ENCODE measurements at places on chromosomes 7 and 10.
A peak's percentile ranks its signal among the peaks of the same experiment; 100 is the strongest.

GRCh38 chr10:103265717-103266329, 11.1 kb upstream of the INA start:
- H3K27me3 ChIP-seq: peaks cover 41% of the 10 kb centered on the region
- DNase-seq: peak; percentile 50
- no peak overlapping the region for H3K4me3 ChIP-seq
- H3K4me1 ChIP-seq: no peaks in the 10 kb centered on the region
- H3K36me3 ChIP-seq: no peaks in the 10 kb centered on the region

- H3K36me3 ChIP-seq: no peaks in the 10 kb centered on the region
- H3K27me3 ChIP-seq: no peaks in the 10 kb centered on the region
- DNase-seq: no peak
- no peak overlapping the region for H3K27ac ChIP-seq
- no peak overlapping the region for H3K4me3 ChIP-seq
- H3K4me1 ChIP-seq: no peaks in the 10 kb centered on the region
Measured at GRCh38 chr10:124569623-124570470, 108.2 kb downstream of the LHPP start.

DNA sequence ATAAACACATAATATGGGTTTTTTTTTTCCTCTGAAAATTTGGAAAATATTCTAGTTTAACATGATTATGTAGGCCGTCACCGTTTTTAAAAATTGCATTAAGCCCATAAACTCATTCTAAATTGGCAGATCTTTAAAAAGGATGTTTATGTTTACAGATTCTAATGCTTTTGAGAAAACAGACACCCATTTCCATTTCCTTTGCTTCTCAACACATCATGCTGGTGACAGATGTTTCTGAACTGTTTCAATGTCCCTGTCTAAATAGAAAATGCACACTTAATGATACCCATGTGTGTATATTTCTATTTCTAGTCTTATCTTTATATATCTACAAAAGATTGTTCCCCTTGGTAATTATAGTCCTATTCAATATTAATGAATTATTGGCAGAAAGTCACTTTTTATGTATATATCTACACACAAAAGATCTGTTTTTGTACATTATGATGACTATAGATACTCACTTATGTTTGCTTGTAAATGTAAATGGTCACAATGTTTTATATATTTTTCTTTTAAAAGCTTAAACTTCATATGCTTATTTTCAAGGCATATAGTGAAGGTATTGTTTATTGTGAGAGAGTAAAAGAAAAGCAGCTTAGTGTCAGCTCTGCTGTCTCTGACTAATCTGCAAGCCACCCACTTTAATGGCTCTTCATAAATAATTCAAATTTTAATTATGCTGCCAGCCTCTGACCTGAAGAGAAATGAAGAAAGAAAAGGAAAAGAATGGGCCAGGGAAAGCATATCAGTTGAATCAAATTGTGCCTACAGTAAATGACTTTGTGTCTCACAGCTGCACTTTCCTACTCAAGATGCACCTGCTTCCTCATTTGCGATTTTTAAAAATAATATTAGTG, 179.4 kb downstream of the CACNA2D1 start:
- DNase-seq: no peak
- H3K36me3 ChIP-seq: no peaks in the 10 kb centered on the region
- H3K27me3 ChIP-seq: no peaks in the 10 kb centered on the region
- no peak overlapping the region for H3K27ac ChIP-seq
- no peaks in the 10 kb centered on the region for H3K4me1 ChIP-seq

GRCh38 chr7:149109969-149110368, 16.2 kb downstream of the ZNF425 start:
- H3K4me3 ChIP-seq: no peak overlapping the region
- no peaks in the 10 kb centered on the region for H3K36me3 ChIP-seq
- no peak for DNase-seq
- no peaks in the 10 kb centered on the region for H3K27me3 ChIP-seq
- H3K27ac ChIP-seq: no peak overlapping the region
- no peaks in the 10 kb centered on the region for H3K4me1 ChIP-seq

DNA sequence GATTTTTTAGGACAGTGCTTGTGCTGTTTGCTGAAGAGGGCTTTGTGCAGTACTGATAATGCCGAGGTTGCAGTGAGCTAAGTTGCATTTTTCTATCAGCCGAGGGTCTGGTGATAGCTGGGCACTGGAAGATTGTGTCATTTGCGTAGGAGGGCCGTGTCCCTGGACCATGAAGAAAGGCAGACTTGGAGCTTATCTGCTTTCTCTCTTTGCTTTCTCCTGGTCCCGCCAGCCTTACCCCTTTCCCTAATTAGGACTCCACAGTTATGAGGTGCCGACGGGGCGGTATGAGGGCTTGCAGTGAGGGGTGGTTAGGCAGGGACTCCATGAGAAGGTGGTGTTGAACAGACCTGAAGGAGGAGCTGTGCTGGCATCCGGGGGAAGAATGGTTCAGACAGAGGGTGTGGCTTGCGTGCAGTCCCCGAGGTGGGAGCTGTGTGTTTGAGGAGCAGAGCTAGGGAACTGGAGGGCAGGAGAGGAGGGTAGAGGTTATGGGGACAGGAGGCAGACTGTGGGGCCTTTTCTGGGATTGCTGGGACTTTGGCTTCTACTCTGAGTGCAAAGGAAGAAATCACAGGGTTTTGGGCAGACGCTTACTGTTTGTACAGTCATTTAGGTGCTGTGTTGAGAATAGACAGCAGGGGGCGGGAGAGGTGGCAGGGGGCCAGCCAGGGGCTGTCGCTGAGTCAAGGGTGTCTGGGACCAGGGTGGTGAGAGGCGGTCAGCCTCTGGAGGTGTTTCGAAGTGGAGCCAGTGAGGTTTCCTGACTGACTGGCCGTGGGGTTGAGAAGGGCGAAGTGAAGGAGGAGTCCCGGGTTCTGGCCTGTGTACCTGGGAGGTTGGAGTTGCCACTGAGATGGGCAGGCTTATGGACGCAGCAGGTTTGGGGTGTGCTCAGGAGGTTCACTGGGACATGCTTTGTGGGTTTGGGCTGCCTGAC, 43.4 kb downstream of the PRF1 start:
- H3K27ac ChIP-seq: no peak overlapping the region
- H3K4me1 ChIP-seq: peaks cover 15% of the 10 kb centered on the region
- DNase-seq: peak; percentile 71
- H3K27me3 ChIP-seq: no peaks in the 10 kb centered on the region
- H3K4me3 ChIP-seq: no peak overlapping the region

- H3K27me3 ChIP-seq: no peaks in the 10 kb centered on the region
- H3K4me3 ChIP-seq: no peak overlapping the region
- no peak overlapping the region for H3K27ac ChIP-seq
- H3K36me3 ChIP-seq: no peaks in the 10 kb centered on the region
- H3K4me1 ChIP-seq: peaks cover 4% of the 10 kb centered on the region
Measured at GRCh38 chr10:30527623-30528428, 93.8 kb downstream of the MAP3K8 start.

GRCh38 chr10:81027223-81027622, 489.5 kb downstream of the SH2D4B start:
- H3K27ac ChIP-seq: no peak overlapping the region
- no peaks in the 10 kb centered on the region for H3K36me3 ChIP-seq
- no peak overlapping the region for H3K4me3 ChIP-seq
- no peaks in the 10 kb centered on the region for H3K4me1 ChIP-seq
- no peak for DNase-seq

GRCh38 chr7:69654381-69654780, 56.1 kb downstream of the AUTS2 start:
- H3K27me3 ChIP-seq: no peaks in the 10 kb centered on the region
- no peaks in the 10 kb centered on the region for H3K36me3 ChIP-seq
- H3K4me3 ChIP-seq: no peak overlapping the region
- no peak for DNase-seq

GRCh38 chr7:147079083-147079482, 962.5 kb downstream of the CNTNAP2 start:
- H3K36me3 ChIP-seq: no peaks in the 10 kb centered on the region
- no peak for DNase-seq

DNA sequence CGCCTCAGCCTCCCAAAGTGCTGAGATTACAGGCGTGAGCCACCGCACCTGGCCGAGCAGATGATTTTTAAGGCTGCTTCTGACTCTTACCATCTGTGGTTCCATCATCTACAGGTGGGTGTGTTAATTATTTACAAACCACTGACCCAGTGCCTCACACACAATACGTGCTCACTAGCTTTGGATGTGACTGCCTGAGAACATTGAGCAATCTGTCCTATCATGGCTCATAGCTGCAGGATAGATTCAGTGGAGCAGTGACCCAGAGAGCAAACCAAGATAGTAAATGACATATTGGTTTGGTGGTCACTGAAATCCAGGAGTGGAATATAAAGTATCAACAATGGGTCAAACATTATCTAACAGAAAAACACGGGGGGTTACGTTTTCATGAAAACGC, 24.1 kb downstream of the GPAM start:
- no peak overlapping the region for H3K27ac ChIP-seq
- no peak overlapping the region for H3K4me3 ChIP-seq
- no peaks in the 10 kb centered on the region for H3K4me1 ChIP-seq
- DNase-seq: no peak
- peaks cover 49% of the 10 kb centered on the region for H3K36me3 ChIP-seq

GRCh38 chr10:44263771-44264170, 121.1 kb downstream of the CXCL12 start:
- H3K27ac ChIP-seq: peak overlapping the region; percentile 35
- no peak for DNase-seq
- H3K4me1 ChIP-seq: peaks cover 9% of the 10 kb centered on the region
- no peaks in the 10 kb centered on the region for H3K36me3 ChIP-seq
- H3K27me3 ChIP-seq: no peaks in the 10 kb centered on the region

GRCh38 chr10:19902456-19902855, 86.2 kb downstream of the PLXDC2 start:
- DNase-seq: no peak
- H3K27me3 ChIP-seq: no peaks in the 10 kb centered on the region
- no peaks in the 10 kb centered on the region for H3K36me3 ChIP-seq
- H3K27ac ChIP-seq: no peak overlapping the region

DNA sequence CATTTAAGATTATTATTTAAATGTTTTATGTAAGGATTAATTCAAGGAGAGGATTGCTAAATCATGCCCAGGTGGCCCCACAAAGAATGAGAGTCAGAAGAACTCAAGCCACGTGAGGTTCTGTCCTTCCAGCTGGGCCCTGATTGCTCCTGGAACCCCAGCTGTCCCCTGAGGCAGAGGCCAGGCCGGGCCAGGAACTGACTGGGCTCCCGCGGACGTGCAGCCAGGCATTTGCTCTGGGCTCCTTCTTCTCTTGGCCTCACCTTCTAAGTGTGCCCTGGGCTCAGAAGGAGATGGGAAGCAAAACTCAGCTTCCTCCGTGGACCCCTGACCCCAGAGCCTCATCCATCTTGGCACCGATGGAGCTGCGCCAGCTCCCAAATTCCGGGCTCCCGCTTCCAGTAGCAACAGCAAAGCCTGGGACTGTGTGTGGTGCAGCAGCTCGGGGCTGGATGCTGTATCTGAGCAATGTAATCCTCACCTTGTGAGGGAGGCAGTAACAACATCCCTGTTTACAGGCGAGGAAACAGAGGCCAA, 250.6 kb upstream of the PPP2R2D start:
- no peaks in the 10 kb centered on the region for H3K36me3 ChIP-seq
- H3K27ac ChIP-seq: no peak overlapping the region
- no peak for DNase-seq
- H3K4me1 ChIP-seq: no peaks in the 10 kb centered on the region
- H3K27me3 ChIP-seq: peaks cover 15% of the 10 kb centered on the region
- H3K4me3 ChIP-seq: no peak overlapping the region

GRCh38 chr7:133301444-133301843, 48.6 kb downstream of the EXOC4 start:
- no peak for DNase-seq
- no peaks in the 10 kb centered on the region for H3K36me3 ChIP-seq
- H3K4me1 ChIP-seq: no peaks in the 10 kb centered on the region
- H3K27me3 ChIP-seq: no peaks in the 10 kb centered on the region

- H3K4me3 ChIP-seq: no peak overlapping the region
- DNase-seq: peak; percentile 4
- no peaks in the 10 kb centered on the region for H3K36me3 ChIP-seq
- H3K4me1 ChIP-seq: no peaks in the 10 kb centered on the region
Measured at GRCh38 chr7:1842321-1843221, 172.5 kb downstream of the ELFN1 start.

DNA sequence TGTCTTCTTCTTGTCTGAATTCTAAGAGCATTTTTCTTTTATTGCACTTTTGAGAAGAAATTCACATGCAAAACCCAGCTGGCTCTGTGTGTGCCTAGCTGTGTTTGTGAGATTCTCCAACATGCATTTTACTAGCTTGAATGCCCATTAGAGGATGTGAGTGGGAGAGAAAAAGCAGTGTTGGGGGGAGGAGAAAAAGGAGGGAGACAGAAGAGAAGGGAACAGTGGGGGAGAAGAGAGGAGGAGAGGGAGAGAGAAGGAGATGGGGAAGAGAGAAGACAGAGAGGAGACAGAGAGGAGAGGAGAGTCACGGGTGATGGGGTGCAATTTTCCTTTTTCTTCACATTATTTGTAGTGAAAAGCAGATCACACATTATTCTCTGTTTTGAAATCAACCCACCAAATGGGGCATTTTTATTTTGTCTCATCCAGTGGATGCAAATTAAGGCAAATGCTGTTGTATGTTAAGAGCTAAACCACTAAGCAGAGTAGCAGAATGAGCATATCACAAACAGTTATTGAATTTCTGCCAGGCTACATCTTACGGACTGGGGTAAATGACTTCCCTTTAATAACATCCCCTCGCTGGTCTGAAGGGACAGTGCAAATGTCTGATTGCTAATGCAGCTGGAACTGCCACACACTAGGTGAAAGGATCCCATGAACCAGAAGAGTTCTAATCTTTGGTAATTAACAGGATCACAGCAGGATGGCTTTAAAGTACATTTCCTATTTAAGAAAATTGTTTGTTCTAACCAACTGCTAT, 849 bp downstream of the LRRN3 start:
- H3K4me3 ChIP-seq: no peak overlapping the region
- H3K27ac ChIP-seq: no peak overlapping the region
- H3K4me1 ChIP-seq: peaks cover 7% of the 10 kb centered on the region
- DNase-seq: no peak

DNA sequence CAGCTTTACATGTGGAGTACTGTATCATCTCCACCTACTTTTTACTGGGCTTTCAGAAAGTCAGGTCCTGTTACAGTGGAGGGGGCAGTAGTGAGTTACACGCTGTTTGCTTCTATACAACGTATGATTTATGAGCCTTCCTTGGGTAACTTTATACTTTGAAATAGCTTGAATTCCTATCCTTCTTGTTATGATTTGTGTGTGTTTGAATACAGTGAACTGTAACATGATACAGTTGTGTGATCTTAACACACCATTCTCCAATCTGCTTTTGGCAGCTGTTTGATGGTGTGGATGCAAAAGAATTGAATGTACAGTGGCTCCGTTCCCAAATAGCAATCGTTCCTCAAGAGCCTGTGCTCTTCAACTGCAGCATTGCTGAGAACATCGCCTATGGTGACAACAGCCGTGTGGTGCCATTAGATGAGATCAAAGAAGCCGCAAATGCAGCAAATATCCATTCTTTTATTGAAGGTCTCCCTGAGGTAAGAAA, 41.7 kb downstream of the SP8 start:
- H3K4me1 ChIP-seq: no peaks in the 10 kb centered on the region
- H3K27me3 ChIP-seq: no peaks in the 10 kb centered on the region
- no peak overlapping the region for H3K4me3 ChIP-seq
- no peaks in the 10 kb centered on the region for H3K36me3 ChIP-seq
- H3K27ac ChIP-seq: no peak overlapping the region
- DNase-seq: no peak
